Stimulated activated CD4-positive, alpha-beta T cell treated with anti-CD3 and anti-CD28 coated beads, Interleukin-15, amount 100 ng/mL, for 1 hour (primary cell): ENCODE measurements at places on chromosomes 1 and 21.

GRCh38 chr1:58721247-58721820, 21.5 kb upstream of the MYSM1 start:
- DNase-seq, result no peak

- DNase-seq, result peak; percentile 47
Measured at GRCh38 chr21:45138199-45139002, 64.0 kb downstream of the ADARB1 start.

GRCh38 chr1:164559342-164560051, 513 bp downstream of the PBX1 start:
- no peak for DNase-seq

GRCh38 chr1:182301026-182301436, 90.6 kb downstream of the GLUL start:
- no peak for DNase-seq

DNA sequence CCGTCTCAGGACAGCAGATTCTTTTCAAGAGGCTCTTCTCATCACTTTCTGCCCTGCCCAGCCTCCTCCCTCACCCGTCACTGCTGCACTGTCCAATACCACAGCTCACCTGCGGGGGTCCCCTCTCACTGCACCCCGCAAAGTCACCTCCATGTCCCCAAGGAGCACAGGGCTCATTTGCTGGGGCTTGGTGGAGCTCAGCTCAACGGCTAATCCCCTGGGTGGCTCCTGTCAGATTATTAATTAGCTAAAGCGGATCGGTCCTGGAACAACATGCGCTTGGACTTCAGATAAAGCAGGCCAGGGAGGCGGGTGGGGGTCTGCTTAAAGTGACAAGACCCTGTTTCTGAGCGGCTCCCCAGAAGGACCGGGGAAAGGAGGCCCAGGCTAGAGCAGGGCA, 43.1 kb downstream of the CASZ1 start:
- DNase-seq, result no peak

DNA sequence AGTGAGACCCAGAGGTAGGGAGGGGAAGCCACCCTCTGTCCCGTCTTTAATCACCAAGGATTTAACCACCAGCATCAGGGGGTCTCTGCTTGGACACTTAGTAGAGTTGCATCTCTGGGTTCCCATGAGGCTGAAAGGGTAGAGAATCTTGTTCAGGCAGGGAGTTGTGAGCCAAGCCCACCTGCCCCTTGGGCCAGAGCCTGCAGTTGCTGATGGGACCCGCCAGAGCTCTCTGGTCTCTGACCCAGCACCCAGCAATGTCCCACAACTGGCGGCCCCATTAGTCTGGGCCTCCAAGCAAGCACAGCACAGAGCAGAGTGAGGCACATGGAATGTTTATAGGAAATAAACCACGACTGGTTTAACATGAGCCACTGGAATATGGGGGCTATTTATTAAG, 166.3 kb downstream of the TRIM33 start:
- no peak for DNase-seq

- no peak for DNase-seq
Measured at GRCh38 chr21:8992731-8993174, 1528.6 kb upstream of the TPTE start.
